ENCODE measurements at places on chromosomes 2 and 18.
A peak's percentile ranks its signal among the peaks of the same experiment; 100 is the strongest.

DNA sequence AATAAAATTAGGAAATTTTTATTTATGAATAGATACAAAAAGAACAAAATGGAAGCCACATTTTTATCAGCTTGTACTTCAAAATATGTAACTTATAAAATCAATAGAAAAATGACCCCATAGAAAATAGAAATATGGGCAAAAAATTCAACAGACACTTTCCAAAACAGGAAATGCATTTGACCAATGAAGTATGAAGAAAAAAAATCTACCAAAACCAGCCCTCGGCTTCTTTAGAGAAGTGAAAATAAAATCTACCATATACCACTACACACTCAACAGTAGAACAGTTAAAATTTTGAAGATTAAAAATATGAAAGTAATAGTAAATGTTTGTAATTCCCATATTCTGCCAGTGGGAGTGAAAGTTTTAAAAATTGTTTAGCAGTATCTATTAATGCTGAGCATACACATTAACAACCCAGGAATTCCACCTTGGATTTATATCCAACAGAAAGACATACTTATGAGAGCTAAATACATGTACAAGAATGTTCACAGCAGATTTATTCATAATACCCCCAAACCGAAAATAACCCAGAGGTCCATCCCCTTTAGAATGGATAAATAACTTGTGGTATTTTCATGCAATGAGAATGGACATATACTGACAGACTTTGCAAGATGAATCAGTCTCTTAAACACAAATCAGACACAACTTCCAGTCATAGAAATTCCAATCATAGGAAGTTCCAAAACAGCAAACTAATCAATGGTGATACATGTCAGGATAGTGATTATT lies 318.0 kb downstream of the FIGN start:
- DNase-seq = no peak

GRCh38 chr18:45896991-45897390 lies 70.1 kb downstream of the EPG5 start:
- DNase-seq = no peak

GRCh38 chr18:32158108-32158624 lies 31.7 kb upstream of the MEP1B start:
- peak; percentile 92 for DNase-seq

- no peak for DNase-seq
Observed at GRCh38 chr18:62710417-62710816, 4.9 kb upstream of the PHLPP1 start.

GRCh38 chr2:154555710-154556109 lies 142.8 kb upstream of the KCNJ3 start:
- DNase-seq = no peak

DNA sequence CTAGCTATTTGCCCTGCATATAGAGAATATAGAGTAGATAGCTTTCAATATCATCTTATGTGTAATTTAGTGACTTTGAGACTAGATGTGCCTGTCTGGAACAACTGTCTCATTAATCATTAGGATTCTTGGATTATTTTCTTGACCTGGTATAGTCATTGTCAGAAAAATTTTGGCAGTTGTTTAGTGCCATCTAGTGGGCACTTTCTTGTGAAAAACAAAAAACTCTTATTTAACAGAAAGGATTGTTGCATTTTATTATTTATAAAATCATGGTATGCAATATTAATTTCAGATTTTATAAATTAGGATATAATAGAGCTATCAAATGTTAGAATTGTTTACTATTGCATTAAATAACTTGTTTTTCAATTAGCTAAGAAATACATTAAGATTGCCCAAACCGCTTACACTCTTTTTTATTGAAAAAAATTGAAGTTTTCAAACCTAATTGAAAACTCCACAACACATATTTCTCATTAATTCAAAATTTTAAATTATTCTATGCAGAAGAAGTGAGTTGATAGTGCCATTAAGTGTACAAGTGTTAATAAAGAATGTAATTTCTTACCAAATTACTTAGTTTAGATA lies 80.3 kb downstream of the DYNAP start:
- DNase-seq = no peak

GRCh38 chr2:175126661-175127060 lies 41.3 kb downstream of the ATF2 start:
- DNase-seq = no peak

- DNase-seq = no peak
Observed at GRCh38 chr2:138356178-138356577, 145.4 kb upstream of the SPOPL start.

- no peak for DNase-seq
Observed at GRCh38 chr2:98896416-98896815, 39.6 kb downstream of the CRACDL start.

GRCh38 chr18:36829362-36830157 lies 633 bp downstream of the KIAA1328 start:
- DNase-seq = no peak

- peak; percentile 71 for DNase-seq
Observed at GRCh38 chr18:27136208-27136535, 48.9 kb downstream of the CHST9 start.

DNA sequence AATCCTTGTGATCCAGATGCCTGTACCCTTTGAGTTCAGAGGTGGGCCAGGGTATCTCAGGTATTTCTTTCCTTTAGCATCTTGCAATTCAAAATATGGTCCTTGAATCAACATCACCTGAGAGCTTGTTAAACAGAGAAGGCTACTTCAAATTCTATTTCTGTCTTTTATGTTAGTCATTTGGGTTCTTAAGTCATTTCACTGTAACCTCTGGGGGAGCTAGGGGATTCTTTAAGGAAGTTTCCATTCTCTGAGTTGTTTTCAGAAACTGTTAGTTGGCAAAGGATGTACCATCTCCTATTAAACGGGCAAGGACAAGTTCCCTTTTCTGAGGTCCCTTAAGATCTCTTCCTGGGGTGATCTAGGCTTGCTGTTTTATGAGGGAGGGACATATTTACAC lies 16.6 kb downstream of the CFLAR start:
- DNase-seq = no peak

DNA sequence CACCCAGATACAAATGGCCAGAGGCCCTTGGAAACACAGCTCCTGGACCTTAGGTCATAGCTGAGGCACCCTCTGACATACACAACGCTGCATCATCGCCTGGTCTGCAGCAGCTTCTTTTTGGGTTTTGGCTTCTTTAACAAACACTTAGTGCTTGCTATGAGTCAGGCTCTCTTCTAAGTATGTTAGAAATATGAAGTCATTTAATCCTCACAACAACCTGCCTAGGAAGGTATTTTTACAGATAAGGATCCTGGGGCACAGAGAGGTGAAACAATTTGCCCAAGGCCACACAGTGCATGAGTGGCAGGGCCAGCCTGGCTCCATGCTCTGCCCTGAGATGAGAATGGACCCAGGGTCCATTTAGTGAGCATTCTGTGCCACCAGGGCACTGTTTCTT lies 96.6 kb downstream of the TMEM17 start:
- DNase-seq = no peak

GRCh38 chr2:129318581-129319421 lies 660.7 kb upstream of the RAB6C start:
- DNase-seq = peak; percentile 73

DNA sequence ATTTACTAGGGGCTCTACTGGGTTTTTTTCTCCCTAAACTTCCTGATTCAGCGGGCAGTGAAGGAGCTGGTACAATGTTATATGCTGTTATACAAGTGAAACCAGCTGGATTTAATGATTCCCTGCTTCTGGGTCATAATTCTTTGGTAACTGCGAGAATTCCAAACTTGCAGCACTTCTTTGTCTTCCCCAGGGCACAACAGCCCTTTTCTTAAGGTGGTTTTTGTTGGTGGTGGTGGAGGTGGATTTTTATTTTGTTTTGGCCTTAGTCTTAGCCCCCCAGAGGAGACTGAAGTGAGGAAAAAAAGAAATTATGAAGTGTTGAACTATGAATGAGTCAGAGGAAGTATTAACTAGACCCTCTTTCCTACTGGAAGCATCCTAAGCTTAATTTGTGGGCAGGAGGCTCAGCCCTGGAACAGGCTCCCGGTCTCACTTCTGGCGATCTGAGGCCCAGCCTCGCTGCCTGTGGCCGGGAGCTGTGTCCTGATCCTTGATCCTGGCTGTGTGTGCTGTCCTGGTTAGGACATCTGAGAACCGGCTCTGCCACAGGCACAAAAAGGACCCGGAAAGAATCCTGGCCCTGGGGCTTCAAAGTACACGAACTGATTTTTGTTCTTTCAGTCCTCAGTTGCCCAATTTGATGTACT lies 141.9 kb downstream of the LYPD6B start:
- no peak for DNase-seq

GRCh38 chr2:54164106-54164505 lies 48.7 kb downstream of the ACYP2 start:
- no peak for DNase-seq

DNA sequence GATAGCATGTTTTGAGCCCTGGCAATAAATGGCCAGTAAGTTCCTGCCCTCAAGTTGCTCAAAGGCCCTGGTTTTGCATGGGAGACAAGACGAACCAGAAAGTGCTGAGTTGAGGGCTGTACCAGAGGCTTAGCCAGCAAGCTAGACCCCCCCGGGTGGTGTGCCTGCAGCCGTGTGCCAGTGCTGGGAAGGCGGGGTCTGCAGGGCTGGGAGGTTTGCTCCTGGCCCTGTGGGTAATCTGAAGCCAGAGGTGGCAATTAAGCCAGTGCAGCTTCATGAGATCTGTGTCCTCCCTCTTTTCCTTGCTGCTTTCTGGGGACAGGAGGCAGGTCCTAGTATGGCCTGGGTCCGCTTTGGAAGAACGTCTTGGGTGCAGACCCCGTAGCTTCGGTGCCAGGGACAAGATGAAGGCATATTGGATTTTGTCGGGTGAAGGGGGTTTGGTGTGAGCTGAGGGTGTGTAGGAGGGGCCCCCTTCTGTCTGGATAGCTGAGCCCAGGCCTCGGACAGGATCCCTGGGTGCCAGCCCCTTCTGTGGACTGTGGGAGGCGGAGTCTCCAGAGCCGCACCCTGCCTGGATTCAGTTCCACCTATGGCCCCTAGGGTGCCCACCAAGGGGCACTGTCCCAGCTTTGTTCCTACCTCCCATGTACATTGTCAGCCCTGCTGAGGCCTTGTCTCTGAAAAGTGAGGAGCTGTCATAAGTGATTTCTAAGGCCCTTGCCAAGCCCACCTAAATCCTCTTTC lies 15.6 kb downstream of the ATOH8 start:
- DNase-seq = no peak

- no peak for DNase-seq
Observed at GRCh38 chr2:11430729-11431128, 35.2 kb downstream of the E2F6 start.

- DNase-seq = no peak
Observed at GRCh38 chr2:25234738-25235137, 66.4 kb upstream of the POMC start.

- no peak for DNase-seq
Observed at GRCh38 chr18:63090334-63090733, 229.2 kb downstream of the BCL2 start.

DNA sequence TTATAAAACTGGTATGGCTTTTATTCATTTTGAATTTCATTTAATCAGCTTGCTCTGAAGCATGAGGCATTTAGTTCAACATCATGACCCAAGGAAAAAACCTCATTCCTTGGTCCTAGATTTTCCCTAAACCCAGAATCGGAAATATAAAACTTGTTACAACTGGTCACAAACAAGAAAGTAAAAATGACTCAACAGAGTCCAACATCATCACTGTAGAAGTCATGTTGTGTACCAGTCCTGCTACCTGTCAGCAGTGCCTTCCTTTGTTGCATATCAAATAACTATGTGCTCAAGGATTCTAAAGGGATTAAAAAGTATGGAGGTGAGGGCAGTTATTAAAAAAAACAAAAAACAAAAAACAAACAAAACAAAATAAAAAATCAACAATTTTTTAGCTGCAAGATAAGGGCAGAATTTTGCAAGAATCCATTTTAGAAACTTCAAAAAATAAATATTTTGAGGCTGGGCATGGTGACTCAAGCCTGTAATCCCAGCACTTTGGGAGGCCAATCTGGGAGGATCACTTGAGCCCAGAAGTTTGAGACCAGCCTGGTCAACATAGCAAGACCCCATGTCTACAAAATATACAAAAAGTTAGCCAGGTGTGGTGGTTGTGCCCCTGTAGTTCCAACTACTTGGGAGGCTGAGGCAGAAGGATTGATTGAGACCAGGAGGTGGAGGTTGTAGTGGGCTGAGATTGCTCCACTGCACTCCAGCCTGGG lies 18.4 kb downstream of the NCKAP1 start:
- DNase-seq = no peak

All from H9 (cell line).